ENCODE measurements at places on chromosomes 1 and 21. TPM values are rescaled to one million over a fixed set of nuclear protein-coding genes. Genes with fewer than 3 reads are reported as not detected.

OR10J4 gene
- total RNA-seq = not detected

CFAP45 gene
- total RNA-seq = not detected

TMCO4 gene
- 4.2 TPM for total RNA-seq

OR2L2 gene
- total RNA-seq = not detected

KRTAP11-1 gene
- total RNA-seq = not detected

KRTAP10-9 gene
- not detected for total RNA-seq

ADARB1 gene
- 22.7 TPM for total RNA-seq

CD84 gene
- 0.75 TPM for total RNA-seq

TFF2 gene
- total RNA-seq = not detected

FCRL4 gene
- total RNA-seq = not detected

SERPINC1 gene
- 0.51 TPM for total RNA-seq

SELENBP1 gene
- total RNA-seq = 66.2 TPM

ACOT11 gene
- total RNA-seq = 2.4 TPM

RAB3B gene
- total RNA-seq = 0.04 TPM

EDN2 gene
- total RNA-seq = not detected

ACOT7 gene
- 4.9 TPM for total RNA-seq

C1orf87 gene
- total RNA-seq = not detected

CCSAP gene
- total RNA-seq = 2.1 TPM

PSMB4 gene
- total RNA-seq = 149 TPM

TSTD1 gene
- 11.1 TPM for total RNA-seq

HHIPL2 gene
- not detected for total RNA-seq

ZNF648 gene
- total RNA-seq = not detected

HES3 gene
- total RNA-seq = not detected

LIPI gene
- total RNA-seq = not detected

SPSB1 gene
- 60.7 TPM for total RNA-seq

TENT5C gene
- total RNA-seq = 31.4 TPM

ADAMTSL4 gene
- total RNA-seq = 17.1 TPM

ARMH1 gene
- not detected for total RNA-seq

KDF1 gene
- not detected for total RNA-seq

LCE3C gene
- total RNA-seq = not detected

SLAMF9 gene
- not detected for total RNA-seq

PGBD5 gene
- 7.0 TPM for total RNA-seq

KRTAP13-2 gene
- total RNA-seq = not detected

LGR6 gene
- total RNA-seq = not detected

SLC5A9 gene
- not detected for total RNA-seq

LSS gene
- total RNA-seq = 29.7 TPM

PKLR gene
- not detected for total RNA-seq

Measured in psoas muscle (tissue), 8 donors.